ENCODE measurements at places on chromosomes 7 and 10. TPM values are rescaled to one million over a fixed set of nuclear protein-coding genes. Genes with fewer than 3 reads are reported as not detected.

ZNF804B gene
- total RNA-seq: not detected

PAPOLB gene
- total RNA-seq: 0.22 TPM

ZNF316 gene
- total RNA-seq: 27.7 TPM

NKX1-2 gene
- total RNA-seq: not detected

TFR2 gene
- 0.29 TPM for total RNA-seq

RBP3 gene
- total RNA-seq: not detected

RNLS gene
- 10.2 TPM for total RNA-seq

MSS51 gene
- total RNA-seq: 1.6 TPM

- no peak for DNase-seq
Observed at GRCh38 chr7:30813466-30813865, 42.2 kb downstream of the MINDY4 start.

DNA sequence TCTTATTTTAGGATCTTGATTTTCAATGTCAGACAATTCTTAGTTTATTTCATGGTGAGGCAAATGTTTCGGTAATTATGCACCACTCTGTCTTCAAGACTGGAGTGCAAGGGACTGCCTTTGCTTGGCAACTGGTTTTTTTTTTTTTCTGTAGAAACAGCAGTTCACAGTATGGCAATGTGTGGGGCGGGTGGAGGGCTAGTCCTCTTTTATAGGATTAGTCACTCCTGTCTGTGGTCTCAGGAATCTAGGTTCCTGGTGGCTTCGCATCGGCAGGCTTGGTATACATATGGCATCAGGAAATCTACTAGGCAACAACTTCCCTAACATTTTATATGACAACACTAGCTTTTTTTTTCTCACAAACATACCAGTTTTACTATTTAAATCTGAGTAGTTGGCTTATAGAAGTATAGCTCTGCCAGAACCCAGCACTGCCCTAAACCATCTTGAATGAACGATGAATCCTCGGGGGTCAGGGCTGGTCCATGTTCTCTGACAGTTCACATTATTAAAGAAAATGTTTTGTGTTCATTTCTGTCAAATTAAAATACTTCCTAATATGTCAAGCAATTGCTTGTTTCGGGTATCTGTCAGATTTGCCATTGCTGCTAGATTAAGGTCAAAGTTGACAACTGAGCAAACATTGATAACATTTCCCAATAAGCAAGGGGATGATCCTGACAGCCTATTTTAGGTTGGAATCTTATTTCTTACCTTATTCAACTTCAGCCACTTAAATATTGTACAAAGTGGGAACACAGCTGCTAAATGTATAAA, 289.7 kb upstream of the VSTM2A start:
- no peak for DNase-seq

DNA sequence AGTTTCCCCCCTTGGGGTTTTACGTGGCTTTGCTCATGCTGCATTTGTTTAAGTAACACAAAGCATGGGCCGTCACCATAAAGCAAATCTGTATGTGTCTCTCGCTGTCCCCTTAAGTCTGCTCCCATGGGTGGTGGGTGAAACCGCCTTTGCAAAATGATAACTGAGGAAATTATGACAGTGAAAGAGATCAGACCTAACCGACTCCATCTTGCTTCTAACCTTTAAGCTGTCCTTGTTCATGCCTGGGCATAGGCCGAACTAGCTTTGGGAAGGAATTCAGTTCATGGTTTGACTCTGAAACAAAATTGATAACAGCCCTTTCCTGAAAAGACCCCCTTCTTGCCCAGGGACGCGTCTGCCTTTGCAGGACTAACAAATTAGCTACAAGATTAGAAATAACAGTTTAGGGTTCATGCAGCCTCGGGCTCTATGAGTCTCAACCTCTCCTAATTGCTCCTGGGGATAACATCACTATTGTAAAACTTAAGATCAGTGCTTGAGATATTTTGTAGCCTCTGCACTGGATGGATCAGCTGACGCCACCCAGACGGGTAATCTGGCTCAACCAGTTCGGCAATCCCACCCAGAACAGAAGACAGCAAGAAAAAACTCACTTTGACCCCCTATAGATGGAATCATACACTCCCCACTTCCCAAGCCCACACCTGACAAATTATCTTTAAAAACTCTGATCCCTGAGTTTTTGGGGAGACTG, 623.7 kb downstream of the TYW1 start:
- no peak for DNase-seq

- no peak for DNase-seq
Observed at GRCh38 chr10:101670635-101671034, 24.3 kb downstream of the FBXW4 start.

DNA sequence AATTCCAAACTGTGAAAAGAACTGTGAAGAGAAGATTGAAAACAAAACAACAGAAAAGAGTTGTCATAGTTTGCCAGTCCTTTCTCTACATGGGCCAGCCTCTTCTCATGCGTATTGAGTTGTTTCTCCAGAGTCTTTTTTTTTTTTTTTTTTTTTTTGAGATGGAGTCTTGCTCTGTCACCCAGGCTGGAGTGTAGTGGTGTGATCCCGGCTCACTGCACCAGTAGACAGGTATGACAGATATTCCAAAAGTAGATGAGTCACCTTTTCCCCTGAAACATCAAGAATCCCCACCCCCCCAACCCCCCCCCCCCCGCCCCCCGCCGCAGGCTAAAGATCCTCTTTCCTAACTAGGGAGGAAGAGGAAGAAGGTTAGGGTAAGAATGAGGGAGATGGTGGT, 15.6 kb upstream of the KMT2C start:
- DNase-seq: no peak

DNA sequence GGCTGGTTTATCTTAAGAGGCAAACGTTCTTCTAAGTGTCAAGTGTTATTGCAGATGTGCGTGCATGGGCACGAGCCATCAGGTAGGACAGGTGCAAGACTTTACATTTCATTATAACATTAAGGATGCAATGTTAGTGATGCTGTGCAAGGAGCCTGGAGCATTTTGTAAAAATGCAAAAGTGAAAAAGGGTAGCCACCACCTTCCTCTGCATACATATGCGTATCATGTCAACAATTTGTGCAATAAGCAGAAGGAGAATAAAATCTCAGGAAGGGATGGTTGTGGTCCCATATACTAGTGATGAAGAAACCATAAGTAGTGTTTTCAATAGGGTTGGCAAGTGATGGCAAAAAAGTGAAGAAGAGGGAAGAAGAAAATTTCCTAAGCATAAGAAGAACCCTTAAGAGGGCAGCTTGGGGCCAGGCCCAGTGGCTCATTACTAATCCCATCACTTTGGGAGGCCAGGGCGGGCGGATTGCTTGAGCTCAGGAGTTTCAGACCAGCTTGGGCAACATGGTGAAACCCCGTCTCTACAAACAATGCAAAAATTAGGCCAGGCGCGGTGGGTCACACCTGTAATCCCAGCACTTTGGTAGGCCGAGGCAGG, 7.5 kb downstream of the PIK3AP1 start:
- DNase-seq: no peak

DNA sequence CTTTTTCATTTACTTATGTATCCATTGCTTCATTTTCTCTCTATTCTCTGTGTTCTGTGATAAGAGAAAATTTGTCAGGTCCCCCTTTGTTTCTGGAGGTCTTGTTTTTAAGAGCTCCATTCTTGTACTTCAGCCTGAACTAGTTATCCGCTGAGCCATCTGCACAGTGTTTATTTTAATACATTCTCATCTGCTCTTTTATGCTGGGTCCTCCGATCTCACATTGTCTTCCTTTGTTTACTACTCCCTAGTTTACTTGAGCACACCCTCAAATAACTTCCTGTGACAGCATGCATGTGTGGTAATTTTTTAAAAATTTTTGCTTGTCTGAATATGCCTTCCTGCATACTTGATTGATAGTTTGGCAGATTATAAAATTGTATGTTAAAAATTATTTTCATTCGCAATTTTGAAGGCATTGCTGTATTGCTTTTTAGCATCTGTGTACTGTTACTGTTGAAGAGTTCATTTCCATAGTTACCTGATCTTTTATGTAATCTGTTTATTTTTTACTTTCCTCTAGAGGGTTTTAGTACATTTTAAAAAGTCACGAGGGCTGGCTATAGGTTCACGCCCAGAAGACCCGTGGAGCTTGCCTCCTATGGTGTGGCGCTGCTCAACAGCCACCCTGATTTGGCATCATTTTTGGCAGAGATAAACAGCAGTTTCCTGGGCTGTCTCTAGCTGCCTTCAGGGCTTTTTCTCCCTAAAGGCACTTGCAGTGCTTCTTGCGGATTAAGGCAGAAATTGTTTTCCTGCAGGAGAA, 31.9 kb downstream of the RSBN1L start:
- DNase-seq: no peak

DNA sequence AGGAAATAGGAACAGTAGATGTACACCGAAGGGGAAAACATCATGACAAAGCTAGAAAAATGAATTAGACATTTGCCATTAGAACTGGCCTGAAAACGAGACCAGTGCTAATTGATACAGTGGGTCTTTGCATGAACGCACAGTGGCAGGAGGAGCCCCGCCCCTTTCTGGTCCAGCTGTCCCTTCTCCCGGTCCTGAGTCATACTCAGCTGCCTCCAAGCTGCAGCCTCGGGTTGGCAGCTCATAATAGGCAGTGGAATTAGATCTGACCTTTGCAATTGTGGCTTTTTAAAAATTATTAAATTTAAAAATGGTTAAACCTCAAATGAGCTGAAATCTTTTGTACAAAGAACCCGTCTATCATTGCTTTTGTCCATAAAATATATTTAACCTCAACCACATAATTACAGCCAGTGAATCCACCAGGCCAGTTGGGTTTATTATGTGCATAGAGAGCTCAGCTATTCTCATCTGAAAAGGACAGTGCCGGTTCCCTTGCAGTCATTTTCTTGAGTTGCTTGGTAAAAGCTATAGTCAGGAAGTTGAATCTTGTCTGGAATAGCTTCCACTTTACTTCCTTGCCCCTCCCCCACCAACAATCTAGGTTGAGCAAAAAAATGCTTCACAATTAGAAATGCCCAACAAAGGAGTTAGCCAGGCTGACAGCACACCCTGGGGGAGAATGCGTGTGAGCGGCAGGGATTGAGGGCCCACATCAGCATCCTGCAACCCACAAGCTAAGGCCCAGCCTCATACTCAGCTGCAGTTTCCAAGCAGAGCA, 147.1 kb downstream of the BUB3 start:
- peak; percentile 37 for DNase-seq
